ENCODE measurements at places on chromosomes 7 and 10.

DNA sequence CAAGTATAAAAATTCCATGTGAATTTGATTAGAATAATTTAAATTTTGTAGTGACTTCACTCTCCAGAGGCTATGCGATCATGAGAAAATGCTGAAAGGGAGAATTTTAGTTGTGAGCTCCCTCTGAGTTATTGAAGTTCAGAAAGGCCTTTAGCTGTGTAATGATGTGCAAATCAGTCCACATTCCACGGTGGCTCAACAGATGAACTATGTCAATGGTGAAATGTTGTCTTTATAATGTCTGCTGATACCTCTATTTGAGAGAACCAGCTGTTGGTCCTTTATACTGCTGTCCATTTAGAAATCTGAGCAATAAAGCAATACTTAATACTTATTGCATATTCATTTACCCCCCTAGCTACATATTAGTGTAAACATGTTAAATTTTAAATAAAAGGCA is 7.1 kb upstream of the ITGB8 start:
- no peak for DNase-seq

- DNase-seq = no peak
Observed at GRCh38 chr7:113367041-113367586, 248.8 kb upstream of the SMIM30 start.

GRCh38 chr10:89625041-89625765 is 19.8 kb downstream of the PANK1 start:
- DNase-seq = no peak

DNA sequence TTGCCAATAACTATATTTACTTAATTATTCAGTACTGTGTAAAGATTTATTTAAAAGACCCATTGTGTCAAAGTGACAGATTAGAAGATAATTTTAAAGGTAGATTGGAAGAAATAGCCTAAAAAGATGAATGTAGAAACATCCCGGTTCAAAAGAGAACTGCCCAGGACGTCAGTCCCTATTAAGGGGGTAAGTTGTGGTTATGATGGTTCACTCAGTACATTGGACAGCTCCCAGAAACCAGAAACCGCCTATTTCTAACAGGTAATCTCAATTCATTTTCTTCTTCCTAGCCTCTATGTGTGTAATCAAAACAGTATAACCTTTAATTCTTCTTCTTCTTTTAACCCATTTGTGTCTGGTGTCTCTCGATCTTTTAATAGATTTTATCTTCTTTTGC is 1.5 kb upstream of the FERD3L start:
- peak; percentile 32 for DNase-seq

DNA sequence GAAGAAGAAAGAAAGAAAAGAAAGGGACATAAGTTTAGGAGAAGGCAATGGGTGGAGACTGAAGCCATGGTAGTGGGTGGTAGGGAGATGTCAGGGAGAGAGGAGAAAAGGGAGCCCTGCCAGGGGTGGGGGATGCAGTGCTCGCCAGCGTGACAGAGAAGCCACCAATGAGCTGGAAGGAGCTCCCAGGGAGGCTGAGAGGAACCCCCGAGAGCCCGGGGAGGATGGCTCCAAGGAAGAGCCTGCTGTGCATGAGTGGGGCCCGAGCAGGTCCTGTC is 141.2 kb upstream of the SHH start:
- DNase-seq = no peak

GRCh38 chr10:97159646-97160305 is 26.0 kb downstream of the SLIT1 start:
- no peak for DNase-seq

- DNase-seq = no peak
Observed at GRCh38 chr10:34587680-34588019, 227.4 kb downstream of the PARD3 start.

Data from nephron progenitor cell (in vitro differentiated cells).